Suppressor macrophage treated with lipopolysaccharide for 4 hours (primary cell): ENCODE measurements at places on chromosomes 11 and 22.

- no peak for DNase-seq
These were observed 38.4 kb upstream of the A4GALT start for GRCh38 chr22:42758931-42759629.

DNA sequence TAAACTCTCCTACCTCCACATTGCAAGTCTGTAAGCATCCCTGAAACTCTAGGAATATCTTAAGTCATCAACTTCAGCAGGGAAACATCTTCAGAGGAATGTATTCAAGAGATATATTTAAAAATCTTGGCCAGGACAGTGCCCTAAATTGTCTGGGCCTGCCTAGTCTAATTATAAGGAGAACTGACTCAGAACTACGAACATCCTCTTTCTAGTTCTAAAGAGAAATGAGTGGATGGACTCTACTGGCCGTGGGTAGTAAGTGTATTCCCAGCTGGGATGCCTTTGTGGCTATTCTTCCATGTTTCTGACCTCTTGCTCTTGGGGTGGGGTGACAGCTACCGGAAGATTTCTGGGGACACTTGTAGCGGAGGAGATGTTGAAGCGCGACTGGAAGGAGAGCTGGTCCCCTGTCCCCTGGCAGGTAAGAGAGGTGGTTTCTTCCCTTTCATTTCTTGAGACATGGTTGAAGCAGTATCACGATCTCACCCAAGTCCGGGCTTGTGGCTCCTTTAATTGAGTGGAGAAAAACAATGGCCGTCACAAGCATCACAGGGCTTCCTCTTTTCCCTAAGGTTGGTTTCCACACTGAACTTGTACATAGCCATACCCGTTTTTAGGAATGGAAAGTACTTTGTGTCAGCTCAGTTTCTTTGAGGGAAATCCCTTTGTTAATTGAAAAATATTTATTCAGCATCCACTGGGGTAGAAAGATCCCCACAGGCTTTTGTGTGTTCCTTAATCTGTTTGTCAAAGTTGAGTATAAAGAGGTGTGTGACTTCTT is 97.7 kb upstream of the SORL1-AS1 start:
- DNase-seq, result peak; percentile 69

GRCh38 chr11:27696115-27696514 is 4.1 kb downstream of the BDNF start:
- no peak for DNase-seq

DNA sequence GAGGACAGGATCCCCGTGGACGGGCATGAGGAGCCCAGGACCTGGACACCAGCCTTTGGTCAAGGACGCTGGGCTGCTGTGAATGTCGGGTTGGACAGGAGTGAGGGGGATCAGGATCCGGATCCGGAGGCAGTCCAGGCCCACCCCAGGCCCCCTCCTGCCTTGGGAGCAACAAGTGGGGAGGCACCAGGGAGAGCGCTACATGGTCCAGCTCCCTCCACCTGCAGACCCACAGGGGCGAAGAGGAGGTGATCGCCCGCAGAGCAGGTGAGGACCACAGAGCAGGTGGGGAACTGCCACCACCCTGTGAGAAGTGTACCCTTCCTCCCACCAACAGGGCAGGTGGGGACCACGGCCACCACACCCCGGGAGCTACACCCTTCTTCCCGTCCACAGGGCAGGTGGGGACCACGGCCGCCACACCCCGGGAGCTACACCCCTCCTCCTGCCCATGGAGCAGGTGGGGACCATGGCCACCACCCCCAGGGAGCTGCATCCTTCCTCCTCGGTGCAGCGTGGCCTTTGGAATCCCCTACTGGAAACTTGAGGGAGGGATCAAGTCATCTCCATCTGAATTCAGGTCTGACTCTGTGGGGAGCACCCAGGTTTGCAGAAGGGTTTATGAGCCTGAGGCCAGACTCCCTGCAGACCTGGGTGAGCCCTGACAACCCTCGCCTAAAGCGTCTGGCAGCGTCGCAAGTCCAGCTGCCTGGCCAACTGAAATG is 141.0 kb downstream of the BRD1 start:
- DNase-seq, result no peak

- DNase-seq, result no peak
These were observed 72.8 kb upstream of the SPON1 start for GRCh38 chr11:13889552-13890249.

DNA sequence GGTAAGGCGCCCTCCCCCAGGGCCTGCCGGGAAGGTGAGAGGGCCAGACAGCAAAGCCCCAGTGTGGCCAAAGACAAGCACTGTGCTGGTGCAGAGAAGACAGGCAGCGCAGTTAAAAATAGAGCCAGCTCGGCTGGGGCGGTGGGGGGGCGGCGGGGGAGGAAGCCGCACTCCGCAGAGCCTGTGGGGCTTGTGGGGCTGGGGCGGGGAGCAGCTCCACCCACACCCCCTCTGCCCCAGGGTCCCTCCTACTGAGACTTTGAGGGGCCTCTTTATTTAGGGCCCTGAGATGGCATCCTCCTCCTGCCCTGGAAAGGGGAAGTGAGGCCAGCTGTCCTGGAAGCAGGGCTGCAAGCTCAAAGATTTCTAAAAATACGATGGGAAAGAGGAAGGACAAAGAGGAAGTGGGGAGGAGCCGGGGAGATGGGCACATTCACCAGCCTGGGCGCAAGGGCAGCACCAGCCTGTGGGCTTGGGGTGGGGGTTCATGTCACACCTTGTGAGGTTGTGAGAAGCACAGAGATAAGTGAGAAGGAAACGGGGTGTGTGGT is 2.6 kb downstream of the CYTH4 start:
- DNase-seq, result peak; percentile 94

DNA sequence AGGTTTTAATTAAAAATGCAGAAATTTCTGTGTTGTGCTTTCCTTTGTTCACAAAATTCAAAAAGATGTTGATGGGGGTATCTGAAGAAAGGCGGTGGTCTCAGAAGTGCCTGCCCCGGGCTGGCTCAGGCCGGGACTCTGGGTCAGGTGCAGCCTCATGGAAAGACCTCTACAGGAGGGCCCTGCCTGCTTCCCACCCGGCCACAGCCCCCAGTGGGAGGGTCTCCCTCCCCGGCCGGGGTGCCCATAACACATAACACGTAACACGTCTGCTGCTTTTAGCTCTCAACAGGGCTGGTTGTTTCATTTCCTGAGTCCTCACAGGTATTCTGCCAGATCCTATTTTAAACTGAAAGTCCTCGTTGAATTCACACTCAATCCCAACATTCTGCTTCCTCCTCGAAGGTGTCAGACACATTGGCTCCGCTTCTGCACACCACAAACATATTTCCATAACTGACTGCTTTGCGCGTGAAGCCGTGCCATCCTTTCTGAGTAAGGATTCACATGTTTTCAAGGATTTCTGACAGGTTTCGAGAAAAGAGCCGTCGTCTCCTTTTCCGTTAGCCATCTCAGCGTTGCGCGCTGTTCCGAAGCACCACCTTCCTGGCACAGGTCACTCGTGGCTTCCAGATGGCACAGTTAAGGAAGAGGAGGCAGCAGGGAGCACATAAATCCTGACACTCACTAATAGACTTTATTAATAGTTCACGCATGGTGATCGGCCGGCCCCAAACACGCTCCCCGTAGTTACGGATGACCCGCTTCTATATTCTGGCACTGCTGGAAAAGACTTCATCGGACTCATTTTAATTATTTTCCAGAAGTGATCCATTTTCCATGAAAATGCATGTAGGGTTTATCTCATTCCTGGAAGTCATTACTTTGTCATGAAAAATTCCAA is 569.3 kb downstream of the BRD1 start:
- no peak for DNase-seq

DNA sequence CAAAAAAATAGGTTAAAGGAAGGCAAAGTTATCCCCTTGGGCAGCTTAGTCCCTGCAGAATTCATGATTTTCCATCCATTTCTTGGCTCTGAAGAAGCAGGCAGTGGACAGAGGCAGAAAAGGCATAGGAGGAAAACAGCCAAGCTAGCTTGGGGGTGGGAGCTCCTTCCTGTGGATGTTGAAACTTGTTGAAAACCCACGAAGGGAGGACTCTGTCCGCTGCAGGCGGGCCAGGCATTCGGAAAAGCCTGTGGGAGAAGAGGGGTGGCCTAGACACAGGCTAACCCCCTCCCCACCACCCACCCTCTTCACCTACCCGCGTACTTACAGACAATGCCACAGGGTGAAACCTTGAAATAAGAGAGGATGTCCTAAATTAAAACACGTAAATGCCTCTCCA is 72.1 kb downstream of the C22orf31 start:
- no peak for DNase-seq

- no peak for DNase-seq
These were observed 17.2 kb downstream of the HPS5 start for GRCh38 chr11:18304745-18305144.
